ENCODE measurements at places on chromosomes 3 and 15. TPM values are rescaled to one million over a fixed set of nuclear protein-coding genes. Genes with fewer than 3 reads are reported as not detected.

The C3orf80 gene
- 0.86 TPM for total RNA-seq

The GPR15 gene
- not detected for total RNA-seq

The SSUH2 gene
- 0.32 TPM for total RNA-seq

The ANKRD63 gene
- not detected for total RNA-seq

The ATP11B gene
- total RNA-seq = 55.4 TPM

The UNC45A gene
- 69.1 TPM for total RNA-seq

The GABRR3 gene
- not detected for total RNA-seq

The CEP97 gene
- total RNA-seq = 14.2 TPM

The TGFBR2 gene
- 37.1 TPM for total RNA-seq

The ACTRT3 gene
- total RNA-seq = 5.2 TPM

The MAPK6 gene
- 108 TPM for total RNA-seq

The ASB14 gene
- total RNA-seq = not detected

The CYP8B1 gene
- not detected for total RNA-seq

The STRIT1 gene
- not detected for total RNA-seq

The TLE3 gene
- total RNA-seq = 27.7 TPM

The GHSR gene
- not detected for total RNA-seq

The ABCF3 gene
- 51.0 TPM for total RNA-seq

The TERC gene
- total RNA-seq = 175 TPM

The MED12L gene
- 0.32 TPM for total RNA-seq

The GPR62 gene
- under 0.01 TPM for total RNA-seq

The UTS2B gene
- 0.86 TPM for total RNA-seq

The SUSD5 gene
- 2.2 TPM for total RNA-seq

The B3GALNT1 gene
- total RNA-seq = 17.7 TPM

All from fibroblast of villous mesenchyme (primary cell).